ENCODE measurements at places on chromosomes 5 and 9.

DNA sequence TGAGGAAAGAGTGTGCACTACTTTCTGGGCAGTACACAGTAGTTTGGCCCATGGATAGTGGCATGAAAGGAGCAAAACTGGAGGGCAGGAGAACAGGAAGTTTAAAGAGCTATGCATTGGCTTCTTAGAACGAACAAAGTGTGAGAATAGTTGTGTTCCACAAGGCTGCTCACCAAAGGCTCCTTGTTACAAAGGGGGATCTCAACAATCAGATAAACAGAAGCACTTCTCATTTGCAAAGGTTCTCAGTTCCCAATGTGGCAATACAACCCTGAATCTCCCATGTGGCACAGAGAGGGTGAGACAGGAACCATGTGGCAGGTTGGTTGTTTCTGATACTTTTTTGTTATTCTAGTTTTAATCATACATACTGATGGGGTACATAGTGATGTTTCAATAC, 158.4 kb downstream of the CARTPT start:
- DNase-seq = no peak

DNA sequence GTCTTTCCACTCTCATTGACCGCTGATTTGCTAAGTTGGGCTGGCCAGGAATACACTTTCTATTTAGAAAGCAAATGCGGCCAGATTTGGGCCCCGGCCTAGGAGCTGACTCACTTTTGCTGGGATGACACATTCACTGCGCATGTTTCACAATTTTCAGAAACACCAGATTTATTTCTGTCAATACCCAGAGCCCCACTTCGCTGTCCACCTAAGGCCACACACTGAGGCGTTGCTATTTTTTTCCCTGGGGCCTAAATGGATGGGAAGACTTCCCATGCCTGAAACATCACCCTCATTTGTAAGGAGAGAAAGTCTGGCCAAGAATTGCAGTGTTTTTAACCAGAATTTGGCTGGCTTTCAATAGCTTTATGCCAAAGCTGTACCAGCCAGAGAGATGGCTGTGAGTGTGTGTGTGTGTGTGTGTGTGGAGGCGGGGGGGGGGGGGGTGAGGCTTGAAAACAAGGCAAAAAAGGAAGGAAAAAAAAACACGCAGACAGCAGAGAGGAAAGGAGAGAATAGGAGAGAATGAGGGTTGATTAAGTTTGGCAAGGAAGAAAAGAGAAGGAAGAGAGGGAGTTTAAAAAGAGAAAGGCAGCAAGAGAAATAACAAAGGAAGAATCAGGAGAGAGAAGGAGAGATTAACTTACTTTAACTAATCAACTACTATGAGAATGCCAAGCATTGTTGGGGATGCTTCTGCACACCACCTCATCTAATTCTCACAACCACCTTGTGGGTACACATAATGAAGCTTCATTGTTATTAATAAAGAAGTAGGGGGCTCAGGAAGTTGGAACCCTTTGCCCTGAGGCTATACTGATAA, 261.4 kb upstream of the KLF4 start:
- DNase-seq = no peak

GRCh38 chr9:76090330-76090729, 199.9 kb downstream of the PCSK5 start:
- no peak for DNase-seq

DNA sequence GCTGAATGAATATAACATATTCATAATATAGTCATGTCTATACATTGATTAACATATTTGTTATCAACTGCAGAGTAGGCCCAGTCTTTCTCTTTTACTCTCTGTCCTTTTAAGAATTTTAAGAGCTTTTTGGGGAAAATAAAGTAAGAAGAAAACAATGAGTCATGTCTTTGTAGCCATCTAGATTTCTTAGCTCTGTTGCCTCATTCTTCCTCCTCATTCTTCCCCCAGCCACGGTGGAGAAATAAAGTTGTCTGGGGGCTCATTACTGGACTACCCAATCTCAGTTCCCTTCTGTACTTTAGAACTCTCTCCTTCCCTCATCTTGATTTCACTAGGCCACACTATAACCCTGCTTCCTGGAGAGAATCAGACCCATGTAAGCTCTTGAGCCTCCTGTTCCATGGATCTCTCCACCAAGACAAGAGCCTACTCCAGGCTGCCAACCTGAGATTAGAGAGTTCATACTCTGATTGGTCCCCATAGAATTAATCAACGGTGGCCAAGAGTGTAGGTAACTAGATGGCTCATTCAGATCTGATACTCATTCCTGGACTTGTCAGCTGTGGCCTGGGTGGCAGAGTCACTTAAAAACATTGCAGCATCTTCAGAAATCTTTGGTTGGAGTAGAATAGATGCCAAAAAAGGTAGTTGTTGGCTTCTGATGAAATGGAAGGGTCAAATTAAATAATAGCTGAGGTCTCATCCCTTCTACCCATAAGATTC, 44.2 kb downstream of the ITGA1 start:
- no peak for DNase-seq

- no peak for DNase-seq
These were observed 704 bp upstream of the LHX6 start for GRCh38 chr9:122229485-122229837.

All from central memory CD4-positive, alpha-beta T cell (primary cell).